NCI-H524 (cell line): ENCODE measurements at places on chromosomes 5 and 9.

DNA sequence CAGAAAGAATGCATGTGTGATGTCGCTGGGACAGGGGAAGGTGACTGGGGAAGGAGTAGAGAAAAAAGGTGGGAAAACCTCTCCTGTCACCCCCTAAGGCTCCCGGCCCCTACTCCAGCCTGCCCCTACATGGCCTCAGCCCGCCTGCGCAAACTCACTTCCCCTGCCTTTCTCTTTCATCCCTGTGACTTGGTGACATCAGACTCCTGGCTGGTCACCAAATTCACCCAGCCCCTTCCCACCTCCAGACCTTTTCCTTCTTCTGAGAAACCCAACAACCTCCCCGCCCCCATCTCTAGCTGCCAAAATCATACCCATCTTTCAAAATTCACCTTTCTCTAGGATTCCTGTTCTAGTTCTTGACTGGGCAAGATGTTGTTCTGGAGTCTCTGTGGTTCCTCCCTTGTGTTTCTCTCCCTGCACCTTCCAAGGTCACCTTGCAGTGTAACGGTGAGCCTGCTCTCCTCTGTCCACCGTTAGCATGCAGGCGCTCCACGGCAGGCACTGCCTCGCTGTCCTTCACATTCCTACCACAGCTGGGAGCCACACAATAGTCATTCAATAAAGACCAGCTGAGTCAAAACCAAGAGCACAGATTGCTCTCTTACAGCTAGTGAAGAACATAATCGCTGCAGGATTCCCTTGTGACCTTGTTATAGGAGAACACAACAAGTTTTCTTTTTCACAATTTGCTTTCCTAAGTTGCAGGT is 134.5 kb downstream of the FANCC start:
- no peak for DNase-seq

- no peak for DNase-seq
These were observed 236.1 kb downstream of the ARRDC3 start for GRCh38 chr5:91146905-91147600.

DNA sequence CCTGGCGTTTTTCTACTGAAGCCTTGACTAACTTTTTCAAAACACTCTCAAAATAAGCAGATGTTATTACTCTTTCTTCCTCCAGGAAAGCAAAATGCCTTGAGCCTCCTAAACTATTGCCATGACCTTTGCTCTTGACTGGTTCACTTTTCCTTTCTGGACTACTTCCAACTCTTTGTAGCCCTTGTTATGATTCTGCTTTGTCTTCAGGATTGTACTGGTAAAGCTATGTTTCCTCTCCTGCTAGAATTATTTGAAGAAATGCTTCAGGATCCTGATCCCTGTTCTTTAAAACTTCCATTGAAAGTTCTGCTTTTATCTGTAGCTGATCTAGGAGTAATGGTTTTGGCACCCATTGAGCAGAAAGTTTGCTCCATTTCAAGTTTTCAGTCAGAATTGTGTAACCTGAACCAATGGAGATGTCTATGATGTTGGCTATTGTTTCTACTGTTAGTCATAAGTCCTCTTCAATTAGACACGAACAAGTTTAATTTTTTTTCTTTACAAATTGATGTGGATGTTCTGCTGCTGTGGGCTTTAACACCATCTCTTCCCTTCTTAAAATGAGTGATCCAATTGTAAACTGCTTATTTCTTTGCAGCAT is 1356.4 kb downstream of the EFNA5 start:
- DNase-seq: no peak

DNA sequence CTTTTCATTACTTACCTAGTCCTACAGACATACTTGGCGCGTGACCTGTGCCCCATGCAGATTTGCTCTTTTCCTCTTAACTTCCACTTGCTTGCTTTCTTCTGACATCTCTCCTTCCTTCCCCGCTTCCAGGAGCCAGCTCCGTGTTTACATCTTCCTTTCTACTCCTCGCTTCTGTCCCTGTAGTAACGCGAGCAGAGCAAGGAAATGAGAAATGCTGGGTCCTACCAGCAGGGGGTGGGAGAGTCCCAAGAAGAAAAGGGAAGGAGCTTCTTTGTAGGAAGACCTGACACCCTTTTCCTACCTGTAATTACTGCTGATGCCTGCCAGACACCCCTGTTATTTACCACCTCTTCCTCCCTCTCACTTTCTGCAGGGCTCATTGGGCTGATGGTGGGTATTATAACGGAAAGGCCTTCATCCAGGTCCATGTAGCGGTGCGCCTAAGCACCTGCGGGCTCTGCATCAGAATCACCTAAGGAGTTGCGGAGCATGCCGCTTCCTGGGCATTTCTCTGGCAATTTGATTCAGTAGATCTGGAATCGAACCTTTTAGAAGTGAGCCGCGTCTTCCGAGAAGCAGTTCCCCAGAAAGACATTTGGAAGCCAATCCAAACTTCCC is 1260.8 kb upstream of the WWC1 start:
- DNase-seq: no peak

- no peak for DNase-seq
These were observed 330.7 kb upstream of the DAB2 start for GRCh38 chr5:39755452-39755851.

DNA sequence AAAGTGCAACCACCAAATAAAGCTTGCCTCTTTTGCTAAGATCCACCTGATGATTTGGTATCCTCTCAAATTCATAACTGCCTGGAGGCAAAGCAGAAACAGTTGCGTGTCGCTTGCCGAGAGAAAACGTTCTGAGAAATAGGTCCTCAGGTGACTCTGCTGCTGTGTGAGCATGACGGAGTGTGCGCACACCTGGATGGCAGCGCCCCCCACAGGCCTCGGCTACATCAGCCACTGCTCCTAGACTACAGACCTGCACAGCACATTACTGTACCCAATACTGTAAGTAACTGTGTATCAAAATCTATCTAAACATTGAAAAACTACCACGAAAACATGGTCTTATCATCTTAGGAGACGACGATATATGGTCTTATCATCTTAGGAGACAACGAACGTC is 87.4 kb downstream of the CAMSAP1 start:
- DNase-seq: no peak

DNA sequence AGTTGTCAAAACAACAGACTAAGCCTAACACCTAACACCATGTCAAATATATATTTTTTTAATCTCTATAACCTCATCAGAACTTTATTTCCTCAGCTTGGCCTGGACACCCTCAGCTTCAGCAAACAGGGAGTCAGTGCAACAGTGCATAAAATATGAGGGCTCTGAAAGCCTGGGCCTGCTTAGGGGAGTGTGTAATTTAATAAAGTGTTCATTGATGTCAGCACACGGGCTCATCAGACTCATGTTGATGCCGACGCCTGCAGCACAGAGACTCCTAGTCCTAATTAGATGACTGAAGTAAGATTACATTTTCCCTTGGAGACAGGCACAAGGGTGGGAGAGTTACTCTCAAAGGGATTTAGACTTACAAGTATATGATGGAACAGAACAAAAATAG is 37.8 kb downstream of the CDH10 start:
- DNase-seq: no peak

DNA sequence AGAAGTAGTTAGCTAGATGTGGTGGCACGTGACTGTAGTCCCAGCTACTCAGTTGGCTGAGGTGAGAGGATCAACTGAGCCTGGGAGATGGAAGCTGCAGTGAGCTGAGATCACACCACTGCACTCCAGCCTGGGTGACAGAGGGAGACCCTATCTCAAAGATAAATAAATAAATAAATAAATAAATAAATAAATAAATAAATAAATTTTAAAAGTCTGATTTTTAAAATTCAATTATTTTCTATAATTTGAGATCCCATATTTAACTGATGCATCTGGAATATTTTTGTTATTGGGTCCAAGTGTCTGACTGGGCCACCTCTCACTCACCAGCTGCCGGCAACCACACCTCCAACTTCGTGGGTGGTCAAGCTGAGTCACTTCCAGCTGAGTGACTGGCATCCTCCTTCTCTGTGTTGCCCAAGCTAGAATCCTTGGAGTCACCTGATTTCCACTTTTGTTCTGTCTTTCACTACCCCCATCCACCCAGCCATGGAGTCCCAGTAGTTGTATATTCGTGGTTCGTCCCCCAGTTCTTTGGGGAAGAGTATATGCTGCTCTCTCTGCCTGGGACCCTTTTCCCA is 70.9 kb downstream of the EGFLAM start:
- no peak for DNase-seq

DNA sequence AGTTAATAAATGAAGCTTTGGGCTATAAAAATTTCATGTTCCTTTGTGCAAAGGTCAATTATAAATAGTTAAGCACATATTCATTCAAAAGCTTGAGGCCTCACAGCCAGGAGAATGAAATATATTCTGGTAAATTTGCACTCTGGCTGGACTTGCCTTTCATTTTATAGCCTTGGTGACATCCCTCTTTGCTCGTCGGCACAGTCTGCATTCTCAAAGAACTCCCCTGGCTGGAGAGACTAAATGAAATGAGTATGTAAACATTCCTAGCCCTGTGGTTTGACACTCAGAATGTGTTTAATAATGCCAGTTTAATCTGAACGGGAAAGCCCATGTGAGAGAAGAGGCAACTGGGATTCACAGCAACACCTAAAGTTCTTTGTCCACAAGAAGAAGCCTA is 285.6 kb downstream of the BRINP1 start:
- DNase-seq: no peak

DNA sequence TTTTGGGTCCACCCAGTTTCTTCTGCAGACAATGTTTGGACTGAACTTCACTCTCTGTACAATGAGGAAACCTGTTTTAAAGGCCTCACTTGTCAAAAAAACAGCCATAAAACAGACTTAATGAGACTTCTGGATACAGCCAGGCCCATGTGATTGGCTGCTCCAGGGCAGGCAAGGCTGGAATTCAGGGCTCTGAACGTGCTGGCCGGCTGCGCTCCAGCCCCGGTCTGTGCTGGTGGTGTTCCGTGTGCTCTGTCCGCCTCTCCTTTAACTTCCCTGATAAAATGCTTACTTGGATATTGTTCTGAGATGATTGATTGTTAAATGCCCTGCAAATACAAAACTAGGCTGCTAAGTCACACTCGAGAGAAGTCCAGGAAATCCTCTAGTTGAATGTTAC is 131.2 kb upstream of the KLF4 start:
- no peak for DNase-seq

- no peak for DNase-seq
These were observed 407.4 kb downstream of the BRINP1 start for GRCh38 chr9:118961857-118962256.

GRCh38 chr5:114056185-114056538 is 305.7 kb upstream of the KCNN2 start:
- DNase-seq: peak; percentile 20

DNA sequence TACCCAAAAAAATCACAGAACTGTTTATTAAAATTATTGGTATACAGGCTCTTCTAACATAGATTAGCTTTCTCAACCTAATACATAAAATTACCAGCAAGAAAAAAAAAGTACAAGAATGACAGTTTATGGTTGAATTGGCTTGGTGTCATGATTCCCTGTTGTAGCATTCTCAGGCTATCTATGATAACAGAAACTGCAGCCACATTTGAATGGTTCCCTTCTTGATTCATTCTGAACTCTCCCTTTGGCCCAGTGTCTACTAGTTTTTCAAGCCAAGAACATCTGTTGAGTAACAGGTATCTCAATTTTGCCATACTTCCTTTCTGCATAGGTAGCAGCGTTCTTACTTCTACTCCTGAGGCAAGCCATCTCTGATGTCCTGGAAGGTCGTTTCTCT is 3.0 kb downstream of the SPIN1 start:
- DNase-seq: no peak
